ENCODE measurements at places on chromosomes 5 and 9.

GRCh38 chr9:135858491-135859185 is 48.7 kb downstream of the CAMSAP1 start:
- no peak for DNase-seq

- no peak for DNase-seq
Observed at GRCh38 chr5:9151684-9152427, 394.0 kb downstream of the SEMA5A start.

GRCh38 chr5:87755360-87755759 is 342.6 kb upstream of the CCNH start:
- DNase-seq = no peak

DNA sequence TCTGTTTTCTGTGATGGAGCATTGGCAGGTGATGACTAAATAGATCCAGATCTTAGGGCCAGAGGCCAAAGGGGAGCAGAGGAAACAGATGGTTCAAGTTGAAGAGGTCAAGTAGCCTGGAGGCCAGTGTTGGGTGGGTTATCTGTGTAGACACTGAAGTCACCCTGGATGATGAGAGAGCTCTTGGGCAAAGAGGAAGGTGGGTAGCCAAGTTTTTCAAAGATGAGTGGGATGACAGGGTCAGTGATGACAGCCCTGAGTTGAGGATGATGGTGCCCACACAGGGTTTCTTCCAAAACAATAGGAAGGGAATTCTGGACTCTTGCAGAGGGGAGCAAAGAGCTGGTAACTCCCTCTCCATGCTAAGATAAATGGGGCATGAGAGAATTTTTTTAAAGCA is 76.6 kb downstream of the CD180 start:
- no peak for DNase-seq

DNA sequence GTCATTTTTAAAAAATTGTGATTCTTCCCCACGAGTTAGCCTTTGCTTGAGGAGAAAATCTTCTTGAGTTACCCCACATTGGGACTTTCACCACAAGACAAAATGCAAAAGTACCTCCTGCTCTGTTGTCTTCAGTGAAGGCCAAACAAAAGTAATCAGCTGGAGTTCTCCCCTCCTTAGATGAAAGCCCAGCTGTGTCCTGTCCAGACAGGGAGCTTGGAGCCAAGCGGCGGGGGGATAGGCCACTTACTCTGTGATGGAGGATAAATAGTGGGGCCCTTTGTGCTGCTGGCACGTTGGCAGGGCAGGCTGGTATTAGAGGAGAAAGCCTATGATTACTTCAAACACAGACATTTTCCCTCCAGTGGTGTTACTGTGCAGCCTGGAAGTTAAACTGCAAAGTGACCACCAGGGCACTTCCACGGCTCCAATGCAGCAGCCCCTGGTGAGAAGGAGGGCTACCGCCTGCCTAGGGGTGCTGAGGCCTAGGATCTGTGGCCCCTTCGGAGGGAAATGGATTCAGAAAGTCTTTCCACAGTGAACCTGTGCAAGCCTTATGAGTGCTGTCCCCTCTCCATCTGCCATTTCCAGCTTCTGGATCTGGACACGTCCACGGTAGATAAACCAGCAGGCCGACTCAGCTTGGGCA is 155.0 kb downstream of the TMEM167A start:
- no peak for DNase-seq

- no peak for DNase-seq
Observed at GRCh38 chr9:94638335-94639060, 820 bp downstream of the FBP1 start.

DNA sequence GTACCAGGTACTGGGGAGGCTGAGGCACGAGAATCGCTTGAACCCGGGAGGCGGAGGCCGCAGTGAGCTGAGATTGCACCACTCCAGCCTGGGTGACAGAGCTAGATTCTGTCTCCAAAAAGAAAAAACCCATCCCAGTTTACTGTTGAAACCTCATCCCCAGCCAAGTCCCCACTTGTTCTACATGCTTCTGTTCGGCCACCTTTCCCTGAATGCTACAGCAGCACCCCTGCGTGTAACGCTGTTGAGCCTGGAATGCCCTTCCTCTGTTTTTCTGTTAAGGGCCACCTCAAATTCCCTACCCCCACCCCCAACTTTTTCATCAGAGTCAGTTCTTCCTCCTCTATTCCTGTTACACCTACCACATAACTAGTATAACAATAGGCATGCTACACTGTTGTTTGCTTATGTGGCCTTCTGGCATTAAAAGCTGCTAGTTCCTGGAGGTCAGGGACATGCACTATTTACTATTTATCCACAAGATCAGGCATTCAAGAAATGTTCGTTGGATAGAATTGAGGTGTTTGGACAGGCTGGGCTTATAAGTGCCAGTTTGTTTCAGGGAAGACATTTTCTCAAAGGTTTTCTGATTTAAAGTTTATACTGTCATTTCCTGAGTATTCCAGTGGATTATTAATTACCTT is 47.1 kb upstream of the C5orf47 start:
- DNase-seq = no peak

- DNase-seq = no peak
Observed at GRCh38 chr9:69056191-69056815, 20.8 kb downstream of the FXN start.

- DNase-seq = no peak
Observed at GRCh38 chr5:160979385-160979784, 127.4 kb upstream of the ATP10B start.

- DNase-seq = no peak
Observed at GRCh38 chr5:172303162-172303561, 19.6 kb upstream of the UBTD2 start.

GRCh38 chr9:123550797-123551196 is 194.8 kb downstream of the CRB2 start:
- no peak for DNase-seq

- no peak for DNase-seq
Observed at GRCh38 chr9:6302417-6302816, 25.8 kb upstream of the TPD52L3 start.

- DNase-seq = no peak
Observed at GRCh38 chr5:123875561-123876275, 363.7 kb downstream of the CSNK1G3 start.

- no peak for DNase-seq
Observed at GRCh38 chr5:94613583-94613982, 4.8 kb downstream of the KIAA0825 start.

- DNase-seq = no peak
Observed at GRCh38 chr5:165227515-165227914, 1722.1 kb downstream of the MAT2B start.

DNA sequence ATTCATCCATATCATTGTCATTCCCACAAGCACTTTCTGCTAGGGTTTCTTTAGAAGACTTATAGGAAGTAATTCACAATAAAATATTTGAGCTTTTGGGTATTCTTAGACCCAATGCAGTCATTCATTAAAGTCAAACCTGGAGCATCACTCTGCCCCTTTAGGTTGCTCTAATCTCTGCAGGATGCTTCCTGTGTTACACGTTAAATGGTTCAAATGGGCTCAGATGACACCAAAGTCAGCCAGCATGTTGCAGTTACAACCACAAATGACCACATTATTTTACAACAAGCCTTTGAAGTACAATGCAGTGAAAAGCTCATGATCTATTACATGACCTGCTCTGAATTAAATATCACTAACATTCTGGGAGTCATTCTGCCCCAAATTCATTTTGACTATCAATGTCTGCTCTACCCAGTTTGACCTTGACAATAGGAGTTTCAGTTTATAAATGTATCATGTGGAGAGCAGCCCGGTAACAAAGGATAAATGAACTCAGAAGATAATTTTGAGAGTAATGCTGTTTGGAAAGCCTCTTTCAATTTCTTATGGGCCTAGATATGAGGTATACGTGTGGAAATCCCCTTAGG is 668.6 kb upstream of the DMAC1 start:
- DNase-seq = no peak

DNA sequence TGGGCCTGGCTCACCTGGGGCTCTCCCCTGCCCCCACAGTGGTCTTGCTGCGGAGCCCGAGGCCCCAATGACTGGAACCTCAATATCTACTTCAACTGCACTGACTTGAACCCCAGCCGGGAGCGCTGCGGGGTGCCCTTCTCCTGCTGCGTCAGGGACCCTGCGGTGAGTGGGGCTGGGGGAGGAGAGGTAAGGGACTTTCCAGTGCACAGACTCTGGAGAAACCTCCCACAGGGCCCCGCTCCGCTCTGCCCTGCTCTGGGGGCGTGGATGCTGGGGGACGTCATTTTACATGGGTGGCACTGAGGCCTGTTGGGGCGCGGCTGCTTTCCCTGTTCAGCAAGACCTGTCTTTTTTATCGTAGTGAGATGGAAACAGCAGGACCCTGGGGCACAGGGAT is 7.6 kb downstream of the TSPAN17 start:
- DNase-seq = no peak

DNA sequence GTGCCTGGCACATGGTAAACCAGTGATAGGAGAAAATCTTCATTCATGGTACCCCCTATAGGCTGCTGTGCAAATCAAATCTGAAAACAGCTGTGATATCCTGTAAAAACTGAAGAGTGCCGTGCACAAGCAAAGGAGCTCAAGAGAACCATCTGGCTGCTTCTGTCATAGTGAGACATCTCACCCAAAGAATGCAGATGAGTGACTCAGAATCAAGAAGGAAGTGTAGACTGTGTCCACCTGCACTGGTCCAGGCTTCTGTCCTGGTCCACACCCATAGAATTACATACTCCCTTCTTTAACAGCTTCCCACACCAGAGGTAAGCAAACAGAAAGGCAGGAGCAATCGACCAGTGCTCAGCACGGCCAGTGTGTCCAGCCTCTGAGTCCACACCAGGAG is 195.9 kb downstream of the ASTN2 start:
- no peak for DNase-seq

DNA sequence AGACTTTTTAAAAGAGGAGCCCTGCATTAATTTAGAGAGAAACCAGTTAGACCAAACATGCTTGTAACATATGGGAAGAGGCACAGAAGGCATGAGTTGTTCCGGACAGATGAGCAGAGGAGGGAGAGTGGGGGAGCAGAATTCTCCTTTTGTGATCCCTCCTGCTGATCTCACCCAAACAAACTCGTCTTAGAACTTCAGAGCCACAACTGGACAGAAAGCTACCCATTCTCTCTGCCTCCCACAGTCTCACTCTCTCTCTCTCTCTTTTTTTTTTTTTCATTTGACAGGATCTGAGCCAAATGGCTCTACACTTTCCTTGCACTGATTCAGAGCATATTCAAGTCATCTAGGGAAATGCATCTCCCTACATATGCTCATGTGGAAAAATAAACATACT is 196.0 kb upstream of the PAPPA start:
- DNase-seq = no peak

GRCh38 chr5:178150977-178151734 is 2.5 kb downstream of the NHP2 start:
- DNase-seq = no peak

GRCh38 chr5:138466125-138466899 is 1.0 kb downstream of the EGR1 start:
- no peak for DNase-seq

GRCh38 chr5:127518319-127518621 is 830 bp downstream of the PRRC1 start:
- DNase-seq = no peak

GRCh38 chr5:38424148-38425060 is 132.0 kb downstream of the LIFR start:
- DNase-seq = no peak

DNA sequence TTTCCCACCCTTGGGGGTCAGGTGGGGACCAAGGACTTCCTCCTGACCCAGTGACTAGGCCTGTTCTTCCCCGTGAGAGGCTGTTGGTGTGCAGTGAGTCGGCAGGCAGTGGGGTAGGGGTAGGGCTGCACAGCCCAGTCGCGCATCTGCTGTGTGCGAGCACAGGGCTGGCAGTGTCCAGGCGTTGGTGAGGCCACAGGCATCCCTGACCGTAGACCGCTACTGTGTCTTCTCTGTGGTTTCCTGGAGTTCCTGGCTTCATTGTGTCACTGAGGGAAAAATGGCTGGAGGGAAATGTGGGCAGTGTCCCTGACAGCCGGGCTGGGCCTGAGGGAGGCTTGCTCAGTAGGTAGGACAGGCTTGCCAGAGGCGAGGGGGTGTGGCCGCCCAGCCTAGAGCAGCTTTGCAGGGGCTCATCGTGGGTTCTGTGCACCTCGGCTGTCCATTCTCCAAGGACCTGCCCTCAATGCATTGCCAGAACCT is 95.4 kb downstream of the CACNA1B start:
- DNase-seq = no peak

GRCh38 chr9:96350866-96351265 is 32.6 kb downstream of the SLC35D2 start:
- no peak for DNase-seq

DNA sequence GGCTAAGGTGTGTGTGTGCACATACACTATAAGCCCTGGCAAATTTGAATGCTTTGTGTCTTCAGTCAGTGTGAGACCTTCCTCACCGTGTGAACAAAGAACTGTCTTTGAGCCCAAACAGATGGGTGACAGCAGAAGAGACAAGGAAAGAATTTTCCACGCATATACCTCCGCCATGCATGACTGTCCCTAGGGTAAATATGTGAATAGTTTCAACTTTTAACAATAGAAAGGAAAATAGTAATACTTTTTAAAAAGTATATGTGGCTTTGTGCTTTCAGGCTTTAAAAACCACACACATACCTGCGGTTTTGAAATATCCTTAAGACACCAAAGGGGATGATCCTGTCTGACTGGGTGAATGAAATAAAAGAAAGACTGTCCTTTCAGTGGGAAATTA is 438.6 kb upstream of the MPDZ start:
- no peak for DNase-seq

DNA sequence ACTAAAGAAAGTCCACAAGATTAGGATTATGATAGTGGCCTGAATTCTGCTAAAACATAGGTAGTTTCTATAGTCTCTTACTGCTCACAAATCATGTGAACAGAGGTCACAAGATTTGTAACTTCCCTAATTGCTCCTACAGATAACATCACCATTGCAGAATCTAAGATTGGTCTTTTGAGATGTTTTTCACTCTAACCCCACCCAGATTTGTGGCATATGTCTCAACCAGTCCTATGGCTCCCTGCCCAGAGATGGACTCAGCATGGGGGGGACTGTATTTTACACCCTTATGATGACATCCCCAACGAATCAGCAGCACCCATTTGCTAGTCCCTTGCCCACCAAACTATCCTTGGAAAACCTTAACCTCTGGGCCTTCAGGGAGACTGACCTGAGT is 1046.2 kb downstream of the CDH12 start:
- no peak for DNase-seq

- DNase-seq = no peak
Observed at GRCh38 chr5:77772729-77773128, 3.4 kb downstream of the TBCA start.

DNA sequence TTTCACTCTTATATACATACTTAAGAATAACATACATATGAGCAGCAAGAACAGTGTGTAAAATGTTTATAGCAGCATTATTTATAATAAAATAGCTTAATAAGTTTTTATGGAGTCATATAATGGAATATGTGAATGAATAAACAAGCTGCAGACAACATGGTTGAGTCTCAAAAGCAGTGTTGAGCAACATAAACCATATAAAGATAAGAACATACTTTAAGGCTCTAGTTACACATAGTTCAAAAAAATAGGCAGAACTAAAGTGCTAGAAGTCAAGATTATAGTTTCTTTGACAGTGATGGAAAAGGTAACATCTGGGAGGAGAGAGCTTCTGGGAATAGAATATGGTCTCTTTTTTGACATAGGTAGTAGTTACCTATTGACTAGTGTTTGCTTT is 53.7 kb upstream of the ADAMTS19 start:
- no peak for DNase-seq

- DNase-seq = no peak
Observed at GRCh38 chr9:78900500-78900899, 603.6 kb downstream of the PSAT1 start.

Data from stimulated activated CD8-positive, alpha-beta memory T cell treated with anti-CD3 and anti-CD28 coated beads, Interleukin-7, amount 100 ng/mL, for 1 hour (primary cell).